Trophoblast cell (in vitro differentiated cells and primary cell): ENCODE measurements at places on chromosomes 2 and 18.

DNA sequence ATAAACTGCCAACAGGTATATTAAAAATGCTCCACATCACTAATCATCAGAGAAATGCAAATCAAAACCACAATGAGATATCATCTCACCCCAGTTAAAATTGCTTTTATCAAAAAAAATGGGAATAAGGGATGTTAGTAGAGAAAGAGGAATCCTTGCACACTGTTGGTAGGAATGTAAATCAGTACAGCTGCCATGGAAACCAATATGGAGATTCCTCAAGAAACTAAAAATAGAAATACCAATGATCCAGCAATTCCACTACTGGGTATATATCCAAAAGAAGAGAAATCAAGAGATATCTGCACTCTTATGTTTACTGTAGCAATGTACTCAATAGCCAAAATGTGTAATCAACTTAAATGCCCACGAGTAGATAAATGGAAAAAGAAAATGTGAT is 40.6 kb downstream of the ZRANB3 start:
- no peak for DNase-seq

GRCh38 chr18:11147371-11147951 is 1.9 kb downstream of the PIEZO2 start:
- no peak for DNase-seq

GRCh38 chr2:119290859-119291587 is 67.4 kb downstream of the STEAP3 start:
- DNase-seq = peak; percentile 54

GRCh38 chr2:85704800-85705679 is 10.9 kb downstream of the GNLY start:
- DNase-seq = peak; percentile 16

DNA sequence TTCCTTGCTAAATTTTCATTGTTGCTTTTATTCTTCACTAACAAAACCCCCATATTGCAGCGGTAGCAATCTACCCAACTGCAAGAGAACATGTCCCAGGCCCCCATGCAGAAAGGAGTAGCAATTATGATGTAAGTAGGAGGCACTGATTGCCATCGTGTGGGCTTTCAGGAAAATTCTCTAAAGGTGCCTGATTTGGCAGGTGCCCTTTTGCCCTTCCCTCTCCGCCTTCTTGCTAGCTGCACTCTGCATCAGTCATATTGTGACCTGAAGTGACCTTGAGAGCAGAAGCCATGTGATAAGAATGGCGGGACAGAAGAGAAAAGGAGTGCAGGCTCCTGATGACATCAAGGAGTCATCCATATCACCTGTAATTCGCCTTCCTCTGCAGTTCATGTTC is 112.1 kb downstream of the NCKAP5 start:
- DNase-seq = no peak

- DNase-seq = no peak
These were observed 24.1 kb downstream of the ELP2 start for GRCh38 chr18:36153771-36154170.

GRCh38 chr2:180692322-180692721 is 288.1 kb upstream of the UBE2E3 start:
- DNase-seq = no peak

- no peak for DNase-seq
These were observed 40.8 kb downstream of the RAB10 start for GRCh38 chr2:26074676-26075075.

DNA sequence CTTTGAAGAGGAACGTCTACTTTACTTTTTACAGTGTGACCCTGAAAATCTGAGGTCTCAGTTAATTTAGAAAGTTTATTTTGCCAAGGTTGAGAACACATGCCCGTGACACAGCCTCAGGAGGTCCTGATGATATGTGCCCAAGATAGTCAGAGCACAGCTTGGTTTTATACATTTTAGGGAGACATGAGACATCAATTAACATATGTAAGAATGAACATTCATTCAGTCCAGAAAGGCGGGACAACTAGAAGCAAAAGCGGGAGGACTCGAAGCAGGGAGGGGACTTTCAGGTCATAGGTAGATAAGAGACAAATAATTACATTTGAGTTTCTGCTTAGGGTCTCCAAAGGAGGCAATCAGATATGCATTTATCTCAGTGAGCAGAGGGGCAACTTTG is 23.7 kb downstream of the ELMOD3 start:
- no peak for DNase-seq

- DNase-seq = no peak
These were observed 251.9 kb downstream of the GRB14 start for GRCh38 chr2:164369366-164369765.

DNA sequence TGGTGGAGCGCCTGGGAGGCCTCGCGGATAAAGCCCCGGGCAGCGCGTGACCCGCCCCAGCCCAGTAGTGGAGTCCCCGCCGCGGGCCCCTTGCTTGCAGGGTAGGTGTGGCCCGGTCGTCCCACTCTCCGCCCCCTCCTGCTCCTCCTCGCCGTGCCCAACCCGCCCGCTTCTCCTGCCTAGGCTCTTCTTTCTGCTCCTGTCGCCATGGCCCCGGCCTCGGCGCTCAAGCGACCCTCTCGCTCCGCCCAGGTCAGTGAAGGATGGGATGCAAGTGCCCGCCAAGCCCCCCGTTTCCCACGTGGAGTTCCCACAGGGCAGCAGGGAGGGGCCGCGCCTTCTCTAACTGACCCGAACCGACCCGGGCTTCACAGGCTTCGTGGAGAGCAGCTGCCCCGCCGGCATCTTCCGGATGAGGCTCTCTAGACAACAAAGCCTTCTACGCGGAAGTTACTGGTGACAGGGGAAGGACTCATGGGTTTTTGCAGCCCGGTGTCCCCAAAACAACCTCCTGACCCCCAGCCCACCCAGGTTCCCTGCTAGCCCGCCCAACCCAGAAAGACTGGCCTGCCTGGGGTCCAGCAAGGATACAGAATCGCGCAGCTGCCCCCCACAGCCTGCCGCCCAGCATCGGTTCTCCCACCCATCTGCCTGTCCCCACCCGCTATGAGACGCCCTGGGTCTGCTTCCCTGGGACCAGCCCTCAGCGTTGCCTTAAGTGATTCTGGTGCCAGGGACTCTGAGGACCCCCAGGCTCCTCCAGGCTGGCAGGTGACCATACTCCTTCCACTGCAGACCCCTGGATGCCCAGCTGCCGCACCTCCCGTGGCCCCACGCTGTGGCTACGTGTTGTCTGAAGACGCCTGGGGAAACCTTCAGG is 32.8 kb downstream of the TTC32 start:
- peak; percentile 45 for DNase-seq

DNA sequence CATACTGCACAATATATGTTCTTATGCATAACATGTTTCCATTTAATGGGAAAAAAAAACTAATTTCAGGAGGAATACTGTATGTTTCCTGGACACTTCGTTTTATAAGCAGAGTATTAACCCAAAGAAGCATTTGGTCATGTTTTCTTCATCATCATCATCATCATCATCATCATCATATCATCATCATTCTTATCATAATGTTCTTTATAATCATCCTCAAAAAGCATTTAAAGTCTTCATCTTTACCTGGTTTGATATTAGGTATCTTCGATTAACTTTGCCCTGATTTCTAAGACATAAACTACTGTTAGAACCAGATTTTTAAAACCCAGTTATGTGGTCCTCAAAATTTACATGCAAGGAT is 47.9 kb downstream of the ZEB2 start:
- no peak for DNase-seq

DNA sequence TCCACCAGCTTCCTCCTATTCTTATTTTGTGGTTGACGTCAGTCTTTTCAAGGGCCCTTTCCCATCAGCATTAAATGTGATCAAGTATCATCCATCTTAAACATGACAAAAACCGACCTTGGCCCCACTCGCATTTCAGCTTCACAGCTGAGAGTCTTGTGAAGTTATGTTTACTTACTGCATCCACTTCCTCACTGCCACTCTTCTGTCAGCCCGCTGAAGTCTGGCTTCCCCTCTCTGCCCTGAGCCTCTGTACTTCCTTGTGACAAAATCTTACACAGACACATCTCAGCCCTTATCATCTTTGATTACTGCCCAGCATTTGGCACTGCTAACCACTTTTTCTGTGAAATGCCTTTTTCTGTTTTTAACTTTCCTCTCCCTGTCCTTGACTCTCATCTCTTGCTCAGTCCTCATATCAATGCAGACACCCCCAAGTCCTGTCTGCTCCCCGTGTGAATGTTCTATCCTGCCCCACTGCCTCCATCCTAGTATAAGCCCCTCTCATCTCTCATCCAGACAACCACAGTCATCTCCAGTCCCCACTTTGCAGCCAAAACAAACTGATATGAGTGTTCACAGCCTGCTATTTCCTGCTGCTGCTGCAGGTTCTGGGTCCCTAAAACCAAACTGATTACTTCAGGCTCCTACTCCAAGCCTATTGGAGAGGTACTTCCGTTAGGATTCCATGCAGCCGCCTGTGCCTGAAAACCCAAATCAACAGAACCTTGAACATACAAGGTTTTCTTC is 31.4 kb downstream of the FOSL2 start:
- no peak for DNase-seq

DNA sequence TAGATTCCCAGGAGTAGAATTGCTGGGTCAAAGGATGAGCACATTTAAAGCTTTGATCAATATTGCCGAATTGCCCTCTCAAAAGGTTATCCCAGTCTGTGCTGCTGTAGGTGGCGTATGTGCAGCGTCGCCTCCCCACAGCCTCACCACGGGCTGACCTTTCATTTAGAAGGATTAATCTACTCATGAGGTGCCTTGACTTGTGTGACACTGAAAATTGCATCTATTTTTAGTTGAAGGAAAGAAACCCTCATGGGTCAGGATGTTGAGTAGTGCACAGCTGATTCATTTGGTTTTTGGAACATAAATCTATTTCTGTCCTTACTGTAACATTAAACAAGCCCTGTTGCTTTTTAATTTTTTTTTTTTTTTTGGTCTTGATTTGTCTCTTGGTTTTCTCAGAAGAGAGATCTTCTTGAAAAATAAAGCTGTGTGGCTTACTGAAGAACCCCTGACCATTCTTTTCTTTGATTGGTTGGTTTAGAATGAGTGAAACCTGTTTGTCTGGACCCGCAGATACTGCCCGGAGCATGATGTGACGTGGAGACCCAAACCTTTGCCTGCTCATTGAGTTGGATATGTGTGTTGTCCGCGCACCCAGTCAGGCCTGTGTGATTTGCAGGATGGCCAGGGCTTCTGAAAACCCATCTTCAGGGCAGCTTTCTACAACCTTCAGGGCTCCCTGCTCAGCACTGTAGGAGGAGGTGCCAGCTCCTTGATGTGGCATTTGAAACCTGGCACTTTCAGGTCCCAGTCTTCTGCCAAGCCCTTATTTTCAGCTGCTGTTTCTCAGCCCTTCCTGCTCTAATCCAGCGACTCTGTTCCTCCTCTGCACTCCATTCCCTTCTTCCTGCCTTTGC is 61.0 kb downstream of the LPIN1 start:
- DNase-seq = peak; percentile 61

GRCh38 chr2:25684577-25685473 is 11.4 kb upstream of the DTNB start:
- no peak for DNase-seq

DNA sequence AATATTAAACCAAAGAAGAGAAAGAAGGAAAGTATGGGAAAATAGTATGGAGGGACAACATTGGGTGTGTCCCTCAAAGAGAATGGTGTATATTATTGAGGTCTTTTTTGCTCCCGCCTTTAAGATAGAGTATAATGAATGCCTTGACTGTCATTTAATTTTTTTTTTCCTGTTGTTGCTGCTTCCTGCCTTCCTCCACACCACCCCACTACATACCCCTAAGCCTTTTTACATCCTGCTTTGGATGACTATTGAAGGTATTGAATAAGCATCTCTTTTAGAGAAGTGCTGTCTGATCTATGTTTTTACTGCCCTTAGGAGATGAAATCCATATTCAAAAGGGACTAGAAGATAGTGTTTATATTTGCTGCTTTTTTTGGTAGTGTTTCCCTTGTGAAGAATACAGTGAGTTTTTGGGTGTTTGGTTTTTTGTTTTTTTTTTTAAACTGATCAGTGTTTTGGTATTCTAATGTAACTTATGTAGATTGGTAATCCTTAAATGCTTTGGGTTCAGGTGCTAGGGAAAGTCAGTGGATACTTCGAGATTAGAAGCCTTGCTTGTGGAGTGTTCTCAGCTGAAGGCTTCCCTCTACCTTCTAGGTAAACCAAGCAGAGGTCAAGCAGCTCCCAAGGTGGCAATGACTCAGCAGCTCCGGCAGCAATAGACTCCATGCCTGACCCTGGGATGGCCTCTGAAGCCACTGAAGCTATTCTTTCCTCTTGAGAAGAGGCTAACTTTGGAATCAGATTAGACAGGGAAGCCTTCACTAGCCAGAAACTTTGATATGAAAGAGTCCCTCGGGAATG is 5.0 kb downstream of the FZD7 start:
- DNase-seq = no peak

DNA sequence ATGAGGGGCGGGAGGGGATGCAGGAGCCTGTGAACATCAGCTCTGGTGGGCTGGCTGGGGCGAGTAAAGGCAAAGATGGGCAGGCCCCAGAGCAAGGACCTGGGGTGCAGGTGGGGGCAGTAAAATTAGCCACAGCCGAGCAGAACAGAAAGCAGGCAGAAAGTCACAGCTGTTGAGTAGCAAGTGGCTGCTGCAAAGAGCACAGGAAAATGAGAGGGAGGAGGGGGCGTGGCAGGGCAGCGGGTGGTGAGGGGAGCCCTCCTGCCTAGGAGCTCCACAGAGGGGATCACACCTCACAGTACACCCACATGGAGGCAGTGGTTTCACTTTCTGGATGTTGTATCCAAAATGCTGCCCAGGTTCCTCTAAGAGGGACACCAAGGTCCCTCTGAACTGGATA is 79.6 kb downstream of the LBH start:
- DNase-seq = no peak

- no peak for DNase-seq
These were observed 370.7 kb upstream of the MEX3C start for GRCh38 chr18:51568151-51568550.

GRCh38 chr18:10488017-10488416 is 33.6 kb downstream of the APCDD1 start:
- no peak for DNase-seq

- DNase-seq = no peak
These were observed 2.5 kb downstream of the IFIH1 start for GRCh38 chr2:162315938-162316337.

DNA sequence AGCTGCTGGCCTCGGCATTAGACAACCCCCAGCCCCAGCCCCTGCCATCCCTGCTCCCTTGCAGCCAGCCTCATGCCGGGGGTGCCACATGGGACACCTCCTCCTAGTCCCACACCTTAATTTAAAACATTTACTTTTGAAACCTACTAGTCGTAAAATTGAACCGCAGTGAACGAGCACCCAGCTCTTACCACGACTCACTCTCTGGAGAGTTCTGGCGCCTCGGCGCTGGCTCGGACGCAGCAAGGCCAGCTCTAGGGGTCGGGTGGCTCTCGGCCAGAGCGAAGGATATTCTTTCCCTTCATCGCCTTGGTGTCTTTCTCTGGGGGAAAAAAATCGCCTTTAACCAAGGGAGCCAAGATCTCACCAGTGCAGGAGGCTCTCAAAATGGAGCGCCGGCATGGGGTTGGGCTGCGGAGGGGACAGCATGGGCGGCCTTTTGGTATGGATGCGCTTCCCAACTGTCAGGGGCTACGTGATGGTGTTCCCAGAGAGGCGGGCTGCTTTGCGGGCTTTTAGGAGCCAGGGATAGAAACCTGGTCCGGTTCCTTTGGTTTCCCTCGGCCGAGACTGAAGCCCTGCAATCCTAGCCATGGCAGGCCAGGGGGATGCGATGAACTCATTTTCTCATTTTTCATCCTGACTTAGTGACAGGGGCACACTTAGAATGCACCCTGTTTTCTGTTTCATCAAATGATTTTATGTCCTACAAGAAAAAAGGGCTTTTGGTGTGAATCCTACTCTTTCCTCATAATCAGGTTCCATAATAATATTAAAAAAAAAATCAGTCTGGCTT is 2.0 kb downstream of the HPCAL1 start:
- DNase-seq = no peak

- peak; percentile 77 for DNase-seq
These were observed 36.4 kb upstream of the ZCCHC2 start for GRCh38 chr18:62486290-62486964.
